Bronchial epithelial cell (primary cell): ENCODE measurements at places on chromosomes 6 and 20. TPM values are rescaled to one million over a fixed set of nuclear protein-coding genes. Genes with fewer than 3 reads are reported as not detected.

JAG1 gene
- 225 and 310 TPM in 2 replicates for total RNA-seq

DNA sequence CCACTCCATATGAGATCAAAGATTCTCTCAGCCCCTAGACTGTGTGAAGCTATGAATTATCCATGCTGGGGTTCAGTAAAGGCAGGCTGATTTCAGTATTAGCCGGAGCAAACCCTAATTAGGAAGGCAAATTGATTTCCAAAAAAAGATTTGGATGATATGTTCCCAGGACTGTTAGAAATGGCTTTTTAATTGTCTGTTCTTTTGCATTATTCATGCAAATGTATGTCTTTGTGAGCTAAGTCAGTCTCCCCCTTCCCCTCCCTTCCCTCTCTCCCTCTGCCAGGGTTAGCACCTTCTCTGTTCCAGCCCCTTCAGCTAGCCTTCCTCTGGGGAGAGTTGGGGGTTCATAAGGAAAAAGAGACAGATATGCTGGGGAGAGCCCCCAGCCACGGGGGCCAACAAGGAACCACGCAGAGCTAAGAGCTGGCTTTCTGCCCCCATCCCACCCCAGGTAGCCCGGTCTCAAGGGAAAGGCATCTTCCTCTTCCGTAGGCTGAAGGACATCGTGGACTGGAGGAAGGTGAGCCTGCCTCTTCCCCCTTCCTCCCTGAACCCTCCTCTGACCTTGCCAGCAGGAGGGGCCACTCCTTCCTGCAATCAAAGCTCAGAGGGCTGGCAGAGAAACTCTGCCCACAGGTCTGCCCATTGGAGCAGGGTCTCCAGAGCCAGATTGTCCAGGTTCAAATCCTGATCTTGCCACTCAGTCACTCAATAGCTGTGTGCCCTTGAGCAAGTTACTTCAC lies 32.3 kb downstream of the PDRG1 start:
- no peak for DNase-seq

GRCh38 chr6:166516251-166516884 lies 70.1 kb downstream of the RAMACL start:
- no peak for DNase-seq

DNA sequence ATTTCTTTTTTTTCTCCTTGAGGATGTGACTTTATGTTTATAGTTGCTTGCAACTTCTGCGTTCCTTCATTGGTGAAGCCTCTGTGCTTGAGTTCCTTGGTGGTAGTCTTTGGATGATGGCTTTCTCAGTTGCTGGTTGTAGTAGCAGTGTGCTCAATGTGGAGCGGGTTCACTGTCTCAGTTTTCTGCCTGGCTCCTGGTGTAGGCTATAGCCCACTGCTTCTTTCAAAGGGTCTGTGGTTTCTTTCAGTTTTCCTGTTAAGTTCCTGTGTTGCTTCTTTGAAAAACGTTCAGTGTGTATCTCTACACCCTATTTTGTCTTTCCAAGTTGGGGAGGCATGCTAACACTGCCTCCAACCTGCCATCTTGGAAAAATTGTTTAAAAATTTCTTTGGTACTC lies 33.9 kb upstream of the ZBTB24 start:
- no peak for DNase-seq

GRCh38 chr20:19710336-19711120 lies 47.5 kb upstream of the RIN2 start:
- no peak for DNase-seq

GRCh38 chr6:23003671-23004467 lies 434.5 kb downstream of the HDGFL1 start:
- no peak for DNase-seq

DNA sequence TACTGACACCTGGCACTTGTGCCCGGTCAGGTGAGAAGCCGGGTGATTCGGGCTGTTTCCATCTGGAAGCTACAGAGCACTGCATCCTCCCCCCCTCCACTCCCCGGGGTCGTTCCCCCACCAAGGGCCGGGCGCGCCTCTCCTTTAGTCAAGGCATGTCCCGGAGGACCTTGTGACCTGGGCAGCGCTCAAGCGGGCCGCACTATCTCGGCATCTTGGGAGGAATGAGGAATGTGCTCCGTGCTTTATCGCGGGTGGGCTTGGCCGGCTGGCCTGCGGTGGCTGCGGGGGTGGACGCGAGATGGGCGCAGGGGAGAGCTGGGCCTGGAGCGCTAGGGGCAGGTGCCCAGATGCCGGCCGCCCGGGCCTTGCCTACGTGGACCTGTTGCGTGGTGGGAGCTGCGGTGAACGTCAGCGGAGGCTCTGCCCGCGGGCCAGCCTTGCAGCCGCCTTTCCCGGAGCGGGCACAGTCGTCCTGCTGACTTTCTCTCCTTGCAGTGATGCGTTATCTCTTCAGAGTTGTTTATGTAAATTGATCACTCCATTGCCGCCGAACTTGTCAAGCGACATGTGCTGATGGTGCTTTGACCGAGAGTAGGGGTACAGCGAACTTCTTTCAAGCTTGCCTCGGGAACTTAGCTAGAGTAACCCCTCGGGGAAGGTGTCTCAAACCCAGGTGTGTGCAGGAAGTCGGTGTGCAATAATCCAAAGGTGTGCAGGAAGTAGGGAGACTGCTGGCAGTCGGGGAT lies 1.1 kb downstream of the LRRC1 start:
- no peak for DNase-seq

HLA-DMA gene
- 0.26 and 2.8 TPM in 2 replicates for total RNA-seq

DNA sequence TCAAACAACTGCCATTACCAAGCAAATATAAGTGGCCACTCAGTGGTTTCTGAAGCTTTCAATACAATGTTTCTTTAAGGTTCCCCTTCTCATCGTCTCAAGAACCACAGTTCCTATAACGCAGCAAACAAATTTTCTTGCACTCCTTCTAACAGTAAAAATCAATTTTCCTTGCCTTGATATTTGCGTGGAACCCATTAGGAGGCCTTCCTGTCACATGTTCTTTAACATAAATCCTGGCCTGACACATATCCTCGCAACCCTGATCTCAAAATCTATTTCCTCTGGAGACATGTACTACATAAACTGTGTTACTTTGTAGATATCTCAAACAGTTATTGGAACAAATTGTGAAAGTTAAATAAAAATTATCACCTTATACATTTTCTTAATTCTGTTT lies 65.9 kb upstream of the MANEA start:
- DNase-seq = no peak

DNA sequence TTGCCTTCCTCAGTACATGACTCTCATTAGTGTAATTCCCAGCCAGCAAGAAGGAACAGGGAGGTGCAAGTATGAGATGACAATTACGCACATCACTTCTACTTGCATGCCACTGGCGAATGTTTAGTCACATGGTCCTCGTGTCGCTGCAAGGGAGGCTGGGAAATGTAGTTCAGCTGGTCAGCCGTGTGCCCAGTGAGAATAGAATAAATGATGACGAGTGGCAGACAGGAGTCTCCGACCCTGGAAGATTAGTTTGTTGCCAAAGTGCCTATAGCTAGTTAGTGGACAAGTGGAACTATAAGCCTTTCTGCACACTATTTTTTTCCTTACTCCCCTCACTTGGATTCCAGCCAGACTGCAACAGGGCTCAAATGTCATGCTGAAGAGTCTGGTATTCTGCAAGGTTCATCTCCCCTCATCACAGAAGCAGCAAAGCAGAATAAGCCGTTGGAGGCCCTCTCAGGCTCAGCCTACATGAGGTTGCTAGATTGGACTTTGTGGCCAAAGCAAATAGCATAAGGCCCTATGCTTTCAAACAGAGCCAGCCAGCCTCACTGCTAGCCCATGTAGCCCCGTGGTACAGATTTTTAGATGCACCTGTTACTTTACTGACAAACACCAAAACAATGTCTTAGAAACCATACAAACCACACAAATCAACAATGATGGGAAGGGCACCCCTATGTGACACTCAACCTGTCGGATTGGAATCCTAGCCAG lies 9.7 kb downstream of the LINC00237 start:
- peak; percentile 58 for DNase-seq

DNA sequence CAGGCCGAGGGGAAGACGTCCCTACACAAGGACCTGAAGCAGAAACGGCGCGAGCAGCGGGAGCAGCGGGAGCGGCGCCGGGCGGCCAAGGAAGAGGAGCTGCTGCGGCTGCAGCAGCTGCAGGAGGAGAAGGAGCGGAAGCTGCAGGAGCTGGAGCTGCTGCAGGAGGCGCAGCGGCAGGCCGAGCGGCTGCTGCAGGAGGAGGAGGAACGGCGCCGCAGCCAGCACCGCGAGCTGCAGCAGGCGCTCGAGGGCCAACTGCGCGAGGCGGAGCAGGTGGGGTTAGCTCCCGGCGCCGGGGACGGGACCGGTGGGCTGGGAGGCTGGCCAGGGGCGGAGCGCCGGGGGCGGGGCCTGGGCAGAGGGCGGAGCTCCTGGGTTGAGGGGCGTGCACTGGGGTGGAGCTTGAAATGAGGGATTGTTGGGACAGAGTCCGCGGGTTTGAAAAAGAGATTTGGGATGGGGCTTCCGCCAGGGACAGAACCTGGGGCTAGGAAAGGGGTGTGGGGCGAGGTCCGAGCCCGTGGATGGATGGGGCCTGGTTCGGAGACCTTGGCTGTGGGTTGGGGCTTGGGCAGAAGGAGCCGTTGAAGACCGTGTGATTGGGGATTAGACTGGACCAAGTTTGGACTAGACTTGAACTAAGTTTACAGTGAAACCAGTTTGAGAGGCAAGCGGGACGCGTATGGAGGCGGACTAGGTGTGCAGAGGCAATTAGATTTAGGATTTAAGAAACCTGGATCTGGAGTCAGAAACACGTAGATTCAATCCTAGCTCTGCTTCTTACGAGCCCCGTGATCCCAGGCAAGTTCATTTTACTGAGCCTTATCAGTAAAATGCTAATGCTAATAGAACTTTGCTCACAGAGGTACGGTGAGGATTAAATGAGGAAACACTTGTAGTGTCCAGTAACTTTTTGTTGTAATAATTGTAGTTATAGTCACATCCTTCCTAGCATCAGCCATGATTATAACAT lies 20.9 kb downstream of the DEF6 start:
- peak; percentile 50 for DNase-seq
